Esophagus squamous epithelium (tissue), 5 donors: ENCODE measurements at places on chromosomes 6 and 20. TPM values are rescaled to one million over a fixed set of nuclear protein-coding genes. Genes with fewer than 3 reads are reported as not detected.

The OOEP gene
- total RNA-seq, result not detected

- DNase-seq, result no peak
Observed at GRCh38 chr20:10297223-10297622, 78.6 kb downstream of the SNAP25 start.

DNA sequence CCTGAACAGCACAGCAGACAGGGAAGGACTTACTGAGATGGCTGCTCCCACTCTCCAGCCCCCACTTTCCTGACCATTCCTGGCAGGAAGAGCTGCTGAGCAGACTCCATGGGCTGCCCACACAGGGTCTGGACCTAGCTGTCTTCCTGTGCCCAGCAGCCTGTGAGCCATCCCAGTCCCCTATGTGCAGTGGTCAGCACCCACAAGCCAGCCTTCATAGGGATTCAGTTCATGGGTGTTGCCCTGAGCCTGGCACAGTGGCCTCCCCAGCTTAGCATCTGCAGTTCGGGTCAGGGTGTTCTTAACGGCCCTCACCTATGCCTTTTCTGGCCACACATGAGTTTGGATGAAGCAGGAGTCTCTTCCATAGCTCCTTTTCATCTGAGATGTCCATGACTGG, 32.0 kb downstream of the UBD start:
- no peak for DNase-seq

The HRH3 gene
- not detected for total RNA-seq

- no peak for DNase-seq
Observed at GRCh38 chr6:42374018-42374669, 77.6 kb downstream of the TRERF1 start.

The EYS gene
- total RNA-seq, result not detected

The FOXF2 gene
- 5.7 TPM for total RNA-seq

The KIAA1755 gene
- 0.48 TPM for total RNA-seq

DNA sequence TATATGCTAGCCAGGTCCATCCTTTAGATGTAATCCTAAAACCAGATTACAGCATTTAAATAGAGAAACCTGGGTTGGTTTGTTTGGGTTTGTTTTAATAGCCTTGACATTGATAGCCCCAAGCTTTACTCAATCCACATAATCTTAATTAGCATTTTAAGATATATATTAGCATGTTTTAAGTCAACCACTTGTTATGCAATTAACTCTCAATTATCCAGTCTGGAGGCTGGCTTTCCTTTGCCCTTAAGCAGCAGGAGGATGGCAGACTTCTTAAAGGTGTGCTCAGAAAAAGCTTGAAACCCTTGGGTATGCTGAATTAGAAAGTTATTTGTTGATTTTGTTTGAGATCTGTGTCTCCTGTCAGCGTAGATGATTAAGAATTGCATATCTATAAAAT, 46.3 kb upstream of the SMIM28 start:
- DNase-seq, result no peak

GRCh38 chr20:48790473-48791003, 37.3 kb downstream of the PREX1 start:
- DNase-seq, result no peak

DNA sequence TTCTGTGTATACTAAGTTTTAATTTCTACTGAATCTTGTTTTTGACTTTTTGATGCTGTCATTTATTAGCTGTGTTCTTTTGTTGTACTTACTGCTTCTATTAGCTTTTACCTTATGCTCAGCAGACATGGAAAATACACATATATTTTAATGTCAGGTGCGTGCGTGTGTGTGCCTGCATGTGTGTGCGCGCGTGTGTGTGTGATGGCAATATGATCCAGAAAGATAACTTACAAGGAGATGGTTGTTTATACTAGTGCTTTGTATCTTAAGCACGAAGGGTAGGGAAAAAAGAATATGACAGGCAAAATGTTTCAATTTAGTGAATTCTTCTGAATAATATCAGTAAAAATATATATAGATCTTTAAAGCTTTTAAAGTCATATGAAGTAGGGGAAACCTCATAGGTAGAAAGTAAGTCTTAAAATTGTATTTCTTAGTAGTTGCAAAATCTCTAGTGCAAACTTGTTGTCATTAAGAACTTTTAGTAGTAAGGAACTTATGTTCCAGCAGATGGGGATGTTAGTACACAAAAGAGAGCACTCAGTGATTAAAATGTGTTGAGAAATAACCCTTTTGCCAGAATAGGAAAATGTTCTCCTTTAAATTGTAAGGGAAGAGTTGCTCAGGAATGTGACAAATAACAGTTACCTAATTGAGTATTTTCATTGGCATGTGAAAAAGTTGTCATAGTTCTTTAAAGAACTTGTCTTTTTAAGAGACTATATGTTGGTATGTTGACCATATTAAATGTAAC, 13.2 kb downstream of the QKI start:
- DNase-seq, result no peak

GRCh38 chr20:63708301-63709148, 686 bp downstream of the ZGPAT start:
- DNase-seq, result no peak

DNA sequence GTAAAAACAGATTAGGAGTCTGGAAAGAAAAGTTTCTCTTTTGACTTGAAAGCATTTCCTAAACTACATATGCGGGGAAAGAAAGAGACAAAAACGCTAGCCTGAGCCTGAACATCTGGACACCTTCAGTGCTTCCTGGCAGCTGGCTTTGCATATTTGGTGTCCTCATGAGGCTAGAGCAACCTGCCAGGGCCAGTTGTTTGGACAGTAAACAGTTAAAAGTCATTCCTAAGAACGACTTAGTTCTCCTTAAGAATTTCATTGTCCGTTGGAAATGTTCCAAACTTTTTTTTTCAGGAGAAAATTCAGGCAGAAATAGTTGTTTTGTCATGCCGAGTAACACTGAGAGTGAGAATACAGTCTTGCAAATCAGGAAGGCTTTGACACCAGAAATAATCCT, 199.8 kb downstream of the SMOC2 start:
- no peak for DNase-seq

DNA sequence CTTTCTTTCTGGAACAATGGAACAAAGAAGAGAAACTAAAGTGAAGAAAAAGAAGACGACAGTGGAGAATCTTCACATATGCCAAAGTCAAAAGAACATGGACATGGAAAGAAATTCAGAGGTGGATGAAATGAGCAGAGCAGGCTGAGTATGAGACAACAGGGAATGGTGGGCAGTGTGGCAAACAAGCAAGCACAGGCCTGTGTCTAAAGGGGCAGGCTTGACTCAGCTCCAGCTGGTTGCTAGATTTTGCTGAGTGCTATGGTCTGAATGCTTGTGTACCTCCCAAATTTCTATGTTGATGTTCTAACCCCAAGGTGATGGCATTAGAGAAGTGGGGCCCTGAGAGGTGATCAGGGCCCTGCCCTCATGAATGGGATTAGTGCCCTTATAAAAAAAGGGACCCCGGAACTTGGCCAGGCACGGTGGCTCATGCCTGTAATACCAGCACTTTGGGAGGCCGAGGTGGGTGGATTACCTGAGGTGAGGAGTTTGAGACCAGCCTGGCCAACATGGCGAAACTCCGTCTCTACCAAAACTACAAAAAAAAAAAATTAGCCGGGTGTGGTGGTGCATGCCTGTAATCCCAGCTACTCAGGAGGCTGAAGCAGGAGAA, 49.6 kb downstream of the ZMYND8 start:
- no peak for DNase-seq

The LTB gene
- total RNA-seq, result 2.3 TPM

DNA sequence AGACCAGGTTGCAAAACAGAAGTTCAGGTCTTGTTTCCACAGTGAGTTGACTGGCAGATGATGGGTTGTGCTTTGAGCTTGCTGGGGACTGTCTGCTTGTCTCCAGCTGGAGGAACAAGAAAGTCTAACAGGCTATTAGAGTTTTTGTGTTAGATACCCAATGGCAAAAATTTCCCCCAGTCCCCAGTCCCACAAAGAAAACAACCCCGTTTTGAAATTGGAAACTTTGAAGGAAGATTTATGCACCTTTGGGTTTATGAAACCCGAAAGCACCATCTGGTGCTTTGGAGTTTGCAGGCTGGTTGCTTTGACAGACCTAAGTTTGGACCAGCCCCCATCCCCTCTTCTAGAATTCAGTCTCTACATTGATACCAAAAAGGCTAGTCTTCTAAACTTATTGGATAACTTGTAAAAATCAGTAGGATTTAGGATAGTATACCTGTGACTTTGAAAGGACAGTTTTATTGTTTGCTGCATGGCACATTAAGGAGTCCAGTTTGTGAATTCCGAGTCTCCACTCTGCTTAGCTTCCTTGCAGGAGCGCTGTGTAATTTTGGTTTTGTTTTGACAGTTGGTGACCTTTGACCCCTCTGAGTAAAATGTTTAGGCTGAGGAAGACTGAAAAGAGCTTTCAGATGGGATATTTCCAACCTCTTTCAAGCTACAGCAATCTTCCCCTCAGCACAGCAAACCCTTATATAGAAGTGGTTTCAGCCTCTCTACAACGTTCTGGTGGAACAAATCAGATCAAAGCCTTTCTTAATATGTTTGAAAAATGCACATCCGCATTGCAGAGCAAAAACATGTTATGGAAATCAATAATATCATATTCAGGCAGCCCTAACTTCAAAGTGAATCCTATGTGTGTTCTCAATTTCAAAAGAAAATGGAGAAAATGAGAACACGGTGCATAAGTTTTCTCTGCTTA, 25.5 kb upstream of the PRL start:
- DNase-seq, result no peak

The PDYN gene
- total RNA-seq, result not detected

GRCh38 chr6:37477191-37477590, 22.5 kb downstream of the CCDC167 start:
- no peak for DNase-seq

- DNase-seq, result no peak
Observed at GRCh38 chr6:72022830-72023229, 136.5 kb downstream of the RIMS1 start.

The RCAN2 gene
- total RNA-seq, result 6.5 TPM

GRCh38 chr6:107620732-107621131, 130.8 kb downstream of the SOBP start:
- no peak for DNase-seq

GRCh38 chr6:106119546-106119945, 33.4 kb downstream of the PRDM1 start:
- no peak for DNase-seq

GRCh38 chr20:8964959-8965562, 103.8 kb upstream of the PLCB4 start:
- no peak for DNase-seq

DNA sequence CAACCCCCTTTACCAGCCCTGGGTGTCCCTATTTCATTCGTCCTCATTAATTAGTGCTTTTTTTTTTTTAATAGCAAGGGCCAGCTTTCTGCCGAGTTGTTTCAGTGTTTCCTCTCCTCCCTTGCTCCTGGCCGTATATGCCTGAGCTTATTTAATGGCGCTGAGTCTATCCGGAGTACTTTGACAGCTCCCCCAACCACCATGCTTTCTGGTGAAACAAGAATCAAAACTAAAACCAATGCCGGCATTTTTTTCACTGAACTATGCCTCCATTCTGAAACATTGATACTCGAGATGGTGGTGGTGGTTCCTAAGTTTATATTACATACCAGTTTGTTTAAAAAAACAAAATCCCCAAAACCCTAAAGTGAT, 1.2 kb downstream of the DCBLD1 start:
- no peak for DNase-seq

The CALHM6 gene
- 1.4 TPM for total RNA-seq

GRCh38 chr6:3762359-3762758, 10.8 kb upstream of the PXDC1 start:
- no peak for DNase-seq

The PPP1R3G gene
- total RNA-seq, result 1.1 TPM

DNA sequence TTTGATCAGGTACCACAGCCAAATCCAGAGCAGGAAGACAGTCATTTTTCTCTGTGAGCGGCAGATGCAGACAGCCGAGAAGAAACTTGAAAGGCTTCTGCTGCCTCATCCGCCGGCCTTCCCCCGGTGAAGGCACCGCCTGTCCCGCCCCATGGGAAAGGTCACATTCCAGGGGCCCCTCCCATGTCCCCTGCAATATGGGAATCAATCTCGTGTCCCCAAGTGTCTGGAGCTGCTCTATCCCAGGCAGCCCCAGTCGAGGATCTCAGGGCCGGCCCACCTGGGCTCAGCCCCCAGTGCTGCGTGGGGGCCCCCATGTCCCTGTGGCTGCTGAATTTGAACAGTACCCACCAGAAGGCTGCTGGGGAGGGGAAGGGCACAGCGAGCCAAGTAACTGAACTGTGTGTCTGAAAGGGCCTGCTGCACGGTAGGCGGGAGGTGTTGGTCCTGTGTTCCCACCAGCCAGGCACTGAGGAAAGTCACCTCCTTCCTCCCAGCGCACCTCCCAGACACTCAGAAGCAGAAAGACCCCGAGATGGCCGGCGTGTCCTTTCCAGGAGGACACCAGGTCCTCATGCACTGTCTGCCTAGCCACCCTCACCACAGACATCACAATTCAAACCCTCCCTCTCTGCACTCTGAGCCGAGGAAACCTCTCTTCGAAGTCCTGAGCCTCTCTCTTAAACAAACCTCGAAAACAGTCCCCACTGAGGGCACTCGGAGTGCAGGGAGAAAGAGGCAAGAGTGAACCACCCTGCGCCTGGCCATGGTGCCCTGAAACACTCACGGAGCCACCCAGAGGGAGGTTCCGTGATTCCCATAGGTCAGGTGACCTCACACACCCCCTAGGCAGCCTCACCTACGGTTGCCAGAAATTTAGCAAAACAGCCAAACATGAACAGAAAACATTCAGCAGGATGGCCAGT, 99.3 kb downstream of the PSMB1 start:
- no peak for DNase-seq

DNA sequence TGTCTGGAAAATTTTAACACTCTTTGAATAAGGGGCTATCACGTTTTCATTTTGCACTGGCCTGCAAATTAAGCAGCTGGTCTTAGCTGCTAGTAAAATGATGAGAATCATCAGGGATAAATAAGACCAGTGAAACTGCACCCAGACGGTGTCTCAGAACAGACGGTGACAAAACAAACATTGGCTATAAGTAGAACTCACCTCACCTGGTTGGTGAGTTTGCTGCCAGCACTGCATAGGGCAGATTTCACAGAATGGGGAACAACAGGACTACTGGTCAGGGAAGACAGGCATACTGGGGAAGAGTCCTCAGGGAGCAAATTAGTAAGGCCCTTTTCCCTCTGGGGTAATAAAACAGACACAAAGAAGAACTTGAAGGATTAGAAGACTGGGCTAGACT, 175.9 kb upstream of the CITED2 start:
- DNase-seq, result no peak

The COL20A1 gene
- not detected for total RNA-seq

DNA sequence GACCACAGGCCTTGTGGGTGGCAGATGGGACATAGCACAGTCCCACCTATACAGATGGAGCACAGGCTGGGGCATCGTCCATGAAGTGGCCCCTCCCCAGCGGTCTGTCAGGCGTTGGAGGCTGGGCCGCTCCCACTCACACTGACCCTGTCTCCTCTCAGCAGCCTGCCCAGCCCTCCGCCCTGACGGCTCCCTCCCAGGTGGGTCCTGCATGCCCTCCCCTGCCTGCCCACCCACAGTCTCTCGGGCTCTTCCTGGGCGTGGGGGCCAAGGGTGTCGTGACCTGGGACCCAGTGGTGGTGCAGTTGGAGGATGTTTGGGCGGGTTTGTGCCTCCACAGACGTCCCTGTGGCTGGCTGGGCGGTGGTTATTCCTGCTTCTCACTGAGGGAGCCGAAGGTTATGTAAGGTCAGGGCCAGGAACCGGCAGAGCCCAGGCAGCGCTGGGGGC, 22.3 kb downstream of the COL20A1 start:
- no peak for DNase-seq

The ADGRF1 gene
- 7.4 TPM for total RNA-seq
